ENCODE measurements at places on chromosomes 13 and 19.

GRCh38 chr19:48121909-48122371, 11.3 kb upstream of the PLA2G4C start:
- DNase-seq, result peak; percentile 30

DNA sequence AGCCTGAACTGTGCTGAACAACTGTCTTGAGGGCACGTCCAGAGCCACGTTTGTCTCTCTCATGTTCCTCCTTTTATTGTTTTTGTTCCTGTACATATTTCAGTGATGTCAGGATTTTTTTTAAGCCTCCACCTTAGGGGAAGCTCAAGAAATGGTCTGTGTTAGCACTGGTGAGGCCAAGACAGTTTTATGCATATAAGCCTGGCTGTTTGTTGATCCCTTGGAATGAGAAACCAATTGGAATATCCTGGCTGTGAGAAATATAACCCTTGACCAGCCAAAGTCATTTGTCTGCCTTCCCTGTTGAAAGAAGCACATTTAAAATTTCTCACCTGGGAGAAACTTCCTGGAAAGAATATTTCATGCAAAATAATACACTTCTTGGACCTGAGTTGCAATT, 115.8 kb downstream of the DNAJC15 start:
- no peak for DNase-seq

DNA sequence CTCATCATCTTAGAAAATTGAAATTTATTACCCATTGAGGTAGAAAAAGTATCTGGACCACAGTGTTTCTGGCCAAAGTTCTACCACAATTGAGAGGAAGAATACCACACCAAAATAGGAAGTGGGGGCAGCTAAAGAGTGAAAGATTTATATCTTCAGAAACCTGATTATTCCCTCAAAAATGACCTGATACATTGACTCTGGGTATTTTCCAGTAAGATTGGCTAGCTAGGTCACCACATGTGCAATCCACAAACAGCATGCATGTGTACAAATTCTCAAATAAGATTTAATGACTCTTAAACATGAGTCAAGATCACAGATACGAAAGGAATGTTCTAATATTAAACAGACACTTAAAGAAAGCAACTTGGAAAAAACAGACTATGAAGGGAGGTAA, 1516.2 kb upstream of the PCDH20 start:
- peak; percentile 64 for DNase-seq

- DNase-seq, result no peak
These were observed 15.8 kb upstream of the POP4 start for GRCh38 chr19:29590278-29590677.

- DNase-seq, result peak; percentile 85
These were observed at the start of gene ARHGAP35 for GRCh38 chr19:46860846-46861690. Gene ARHGAP35 (plus strand): TSS chr19:46860997. CDS start chr19:46918676, 57,679 bp downstream.

DNA sequence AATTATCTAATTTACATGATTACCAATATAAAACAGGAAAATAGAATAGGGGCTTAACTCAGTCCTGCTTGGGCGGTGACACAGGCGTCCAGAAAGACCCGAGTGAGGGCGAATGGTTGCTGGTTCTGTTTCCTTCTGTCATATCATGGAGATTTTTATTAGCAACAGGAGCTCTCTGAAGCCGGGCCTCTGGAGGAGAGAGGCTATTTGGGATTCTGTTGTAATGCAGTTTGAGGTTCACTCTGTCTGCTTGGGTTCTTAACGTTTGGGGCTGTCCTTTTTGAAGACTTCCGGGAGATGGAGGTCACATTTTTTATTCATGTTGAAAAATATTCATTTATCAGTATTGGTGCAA, 115.7 kb upstream of the ZNF536 start:
- DNase-seq, result no peak
